Muscle of leg (tissue), 16 donors: ENCODE measurements at places on chromosomes 5 and 9. TPM values are rescaled to one million over a fixed set of nuclear protein-coding genes. Genes with fewer than 3 reads are reported as not detected.

GRCh38 chr9:94783102-94783682, 56.7 kb downstream of the AOPEP start:
- peak; percentile 89 for DNase-seq
- no peaks in the 10 kb centered on the region for H3K27me3 ChIP-seq
- no peaks in the 10 kb centered on the region for H3K36me3 ChIP-seq
- peaks cover 11% of the 10 kb centered on the region for H3K4me1 ChIP-seq
- peak overlapping the region; percentile 86 for H3K27ac ChIP-seq

- H3K27ac ChIP-seq, result no peak overlapping the region
- H3K36me3 ChIP-seq, result no peaks in the 10 kb centered on the region
- no peaks in the 10 kb centered on the region for H3K4me1 ChIP-seq
- no peak for DNase-seq
Observed at GRCh38 chr5:24389968-24390367, 254.8 kb downstream of the CDH10 start.

DNA sequence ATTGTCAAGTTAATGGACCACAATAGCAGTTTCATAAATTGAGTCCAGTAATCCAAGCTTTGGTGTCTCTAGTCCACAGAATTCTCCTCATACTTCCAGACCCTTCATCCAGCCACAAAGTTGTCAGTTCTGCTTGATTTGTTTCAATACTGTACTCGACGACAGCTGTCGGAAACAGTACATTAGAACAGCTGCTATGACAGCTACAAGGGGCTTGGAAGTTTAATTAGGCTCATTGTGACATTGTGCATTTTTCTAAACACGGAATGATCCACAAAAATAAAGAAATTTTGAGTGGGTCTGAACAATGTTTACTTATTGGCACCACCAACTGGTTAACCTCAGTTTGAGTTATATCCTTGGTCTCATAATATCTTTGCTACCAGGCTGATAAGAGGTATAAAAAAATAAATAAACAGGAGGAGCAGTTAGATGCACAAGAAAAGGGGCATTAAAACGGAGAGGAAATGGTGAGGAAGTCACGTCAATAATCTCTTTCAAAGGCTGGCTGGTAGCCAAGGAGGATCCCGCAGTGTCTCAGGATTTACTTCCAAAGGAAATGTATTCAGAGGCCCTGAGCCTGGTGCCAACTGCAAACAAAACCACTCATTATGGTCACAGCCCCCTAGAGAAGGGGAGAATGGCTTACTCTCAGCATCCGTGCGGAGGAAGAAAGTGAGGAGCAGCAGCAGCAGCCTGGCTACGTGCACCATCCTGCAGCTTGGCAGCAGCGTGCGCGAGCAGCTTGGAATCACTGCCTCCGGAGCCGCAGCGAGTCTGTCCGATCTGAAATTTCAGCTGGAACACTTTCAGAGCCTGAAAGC, 933.8 kb upstream of the DMAC1 start:
- H3K27ac ChIP-seq, result peak overlapping the region; percentile 77
- H3K36me3 ChIP-seq, result no peaks in the 10 kb centered on the region
- H3K4me1 ChIP-seq, result peaks cover 6% of the 10 kb centered on the region

GRCh38 chr9:18343784-18344183, 130.2 kb upstream of the ADAMTSL1 start:
- no peak overlapping the region for H3K4me3 ChIP-seq
- no peaks in the 10 kb centered on the region for H3K36me3 ChIP-seq
- no peaks in the 10 kb centered on the region for H3K4me1 ChIP-seq
- no peaks in the 10 kb centered on the region for H3K27me3 ChIP-seq

GRCh38 chr5:151108566-151108965, 27.7 kb upstream of the TNIP1 start:
- H3K4me1 ChIP-seq, result peaks cover 24% of the 10 kb centered on the region
- H3K4me3 ChIP-seq, result no peak overlapping the region
- H3K27me3 ChIP-seq, result no peaks in the 10 kb centered on the region
- no peak overlapping the region for H3K27ac ChIP-seq
- H3K36me3 ChIP-seq, result peaks cover 87% of the 10 kb centered on the region
- no peak for DNase-seq

GRCh38 chr9:134860510-134860909, 20.1 kb upstream of the FCN2 start:
- no peak for DNase-seq
- peaks cover 9% of the 10 kb centered on the region for H3K4me1 ChIP-seq
- no peaks in the 10 kb centered on the region for H3K36me3 ChIP-seq
- H3K4me3 ChIP-seq, result no peak overlapping the region
- H3K27ac ChIP-seq, result no peak overlapping the region

DNA sequence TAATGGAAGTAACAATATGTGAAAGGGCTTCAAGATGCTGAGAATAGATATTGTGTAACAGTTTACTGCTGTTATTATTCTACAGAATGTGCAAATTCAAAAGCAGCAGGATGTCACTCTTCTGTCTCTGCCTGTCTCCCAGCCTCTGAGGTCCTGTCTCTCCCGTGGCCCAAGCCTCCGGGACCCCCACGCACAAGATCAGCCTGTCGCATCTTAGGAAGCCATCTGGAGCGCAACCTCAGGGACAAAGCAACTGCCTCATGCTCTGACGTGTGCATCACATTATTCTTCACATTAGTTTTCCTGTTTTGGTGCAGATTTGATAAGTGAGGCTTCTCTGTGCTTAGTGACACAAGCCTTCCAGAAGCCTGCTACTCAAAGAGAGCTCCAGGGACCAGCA, 46.5 kb upstream of the C9orf72 start:
- DNase-seq, result no peak
- no peaks in the 10 kb centered on the region for H3K4me1 ChIP-seq
- H3K27me3 ChIP-seq, result no peaks in the 10 kb centered on the region
- no peak overlapping the region for H3K4me3 ChIP-seq

DNA sequence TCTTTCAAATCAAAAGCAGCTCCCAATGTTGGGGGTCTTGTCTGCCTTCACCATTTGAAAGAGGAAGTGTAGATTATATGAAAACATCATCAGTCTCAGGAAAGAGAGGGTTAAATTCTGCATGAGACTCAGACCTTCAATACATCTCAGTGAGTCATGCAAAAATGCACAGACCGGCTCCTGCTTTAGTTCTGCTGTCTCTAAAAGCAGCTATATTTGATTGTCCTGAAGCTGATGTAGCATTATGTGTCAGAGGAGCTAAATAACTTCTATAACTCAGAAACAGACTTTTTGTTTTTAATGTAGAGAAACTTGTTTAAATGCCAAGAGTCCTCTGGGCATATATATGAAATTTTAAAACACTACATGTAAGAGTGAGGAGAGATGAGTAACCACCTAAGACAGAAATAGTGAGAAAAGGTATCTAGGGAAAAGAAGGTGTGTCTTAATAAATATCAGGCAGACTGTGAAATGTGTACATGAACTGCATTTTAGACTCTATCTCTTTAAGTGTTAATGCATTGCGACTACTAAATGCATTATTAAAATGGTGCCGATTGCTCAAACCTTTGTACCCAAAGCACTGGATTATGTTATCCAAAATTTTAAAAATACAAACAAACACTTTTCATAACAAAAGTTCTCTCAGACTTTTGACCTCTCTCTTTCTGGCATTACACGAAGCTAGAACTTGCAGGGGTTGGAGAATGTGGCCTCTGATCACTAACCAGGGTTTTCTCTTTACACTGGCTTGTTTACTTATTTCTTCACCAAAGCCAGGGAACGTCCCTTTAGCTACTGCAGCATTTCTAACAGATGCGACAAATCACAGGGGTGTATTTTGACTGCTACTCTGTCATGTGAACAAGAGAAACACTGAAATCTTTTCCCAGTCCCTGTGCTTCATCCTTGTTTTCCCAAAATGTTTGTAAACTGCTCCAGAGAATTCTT, 302.3 kb downstream of the ARL15 start:
- H3K4me3 ChIP-seq, result no peak overlapping the region
- no peak overlapping the region for H3K27ac ChIP-seq
- H3K4me1 ChIP-seq, result peaks cover 2% of the 10 kb centered on the region
- DNase-seq, result peak; percentile 73

- no peak for DNase-seq
- peaks cover 10% of the 10 kb centered on the region for H3K27me3 ChIP-seq
- H3K36me3 ChIP-seq, result peaks cover 3% of the 10 kb centered on the region
- H3K4me1 ChIP-seq, result no peaks in the 10 kb centered on the region
- no peak overlapping the region for H3K27ac ChIP-seq
Observed at GRCh38 chr5:149260761-149261160, 10.9 kb upstream of the AFAP1L1 start.

DNA sequence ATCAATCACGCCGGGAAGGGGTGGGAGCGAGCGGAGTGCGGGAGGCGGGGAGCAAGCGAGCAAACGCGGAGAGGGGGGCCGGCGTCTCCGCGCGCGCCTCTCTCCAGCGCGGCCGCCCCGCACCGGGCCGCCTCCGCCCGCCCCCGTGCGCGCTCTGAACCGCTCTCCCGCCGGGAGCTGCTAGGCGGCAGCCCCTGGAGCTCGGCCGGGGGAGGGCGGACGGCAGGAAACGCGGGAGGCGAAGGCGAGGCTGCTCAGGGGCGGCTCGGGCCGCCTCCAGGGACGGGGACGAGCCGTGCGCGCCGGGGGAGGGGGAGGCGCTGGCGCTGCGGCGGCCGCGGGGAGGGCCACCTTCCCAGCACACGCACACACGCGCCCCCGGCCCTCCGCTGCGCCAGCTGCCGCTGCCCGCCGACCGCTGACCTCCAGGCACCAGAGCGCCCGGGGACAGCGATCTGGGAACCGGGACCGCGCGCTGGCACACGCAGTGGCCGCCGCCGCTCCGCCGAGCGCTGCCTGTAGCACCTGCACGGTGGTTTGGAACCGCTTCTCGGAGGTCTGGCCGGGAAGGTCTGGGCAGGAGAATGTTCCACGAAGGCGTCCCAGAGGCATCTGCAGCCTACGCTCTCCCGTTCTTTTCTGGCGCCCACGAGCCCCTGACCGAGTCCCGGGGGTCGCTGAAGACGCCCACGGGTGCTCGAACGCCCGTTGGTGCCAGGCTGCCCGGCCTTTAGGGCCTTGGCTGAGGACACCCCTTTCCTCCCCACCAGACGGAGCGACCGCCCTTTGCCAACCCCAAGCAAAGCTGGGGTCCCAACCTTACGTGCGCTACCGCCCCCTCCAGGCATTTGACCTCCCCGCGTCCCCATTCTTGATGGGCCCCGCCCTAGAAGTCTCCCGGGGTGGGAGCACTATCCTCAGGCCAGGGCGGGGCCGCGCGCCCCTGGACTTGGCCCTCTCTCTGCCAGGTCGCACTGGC, at the start of gene GABBR2:
Gene GABBR2, minus strand, starts transcription at position 3 of the 979 bp plus-strand sequence. CDS start 198 bp downstream, outside the sequence.
- no peak within 1 kb of the TSS for H3K4me3 ChIP-seq
- DNase-seq, result no peak
- H3K27me3 ChIP-seq, result peaks cover 65% of the 10 kb centered on the region
- no peak within 1 kb of the TSS for H3K27ac ChIP-seq
- no peaks in the 10 kb centered on the region for H3K36me3 ChIP-seq
- H3K4me1 ChIP-seq, result peaks cover 15% of the 10 kb centered on the region

The FGFR4 gene
- 84.8 TPM for total RNA-seq

The SPATA6L gene
- 0.49 TPM for total RNA-seq

The PCDHB12 gene
- 2.4 TPM for total RNA-seq
